ENCODE measurements at places on chromosomes 11 and 22. TPM values are rescaled to one million over a fixed set of nuclear protein-coding genes. Genes with fewer than 3 reads are reported as not detected.

DNA sequence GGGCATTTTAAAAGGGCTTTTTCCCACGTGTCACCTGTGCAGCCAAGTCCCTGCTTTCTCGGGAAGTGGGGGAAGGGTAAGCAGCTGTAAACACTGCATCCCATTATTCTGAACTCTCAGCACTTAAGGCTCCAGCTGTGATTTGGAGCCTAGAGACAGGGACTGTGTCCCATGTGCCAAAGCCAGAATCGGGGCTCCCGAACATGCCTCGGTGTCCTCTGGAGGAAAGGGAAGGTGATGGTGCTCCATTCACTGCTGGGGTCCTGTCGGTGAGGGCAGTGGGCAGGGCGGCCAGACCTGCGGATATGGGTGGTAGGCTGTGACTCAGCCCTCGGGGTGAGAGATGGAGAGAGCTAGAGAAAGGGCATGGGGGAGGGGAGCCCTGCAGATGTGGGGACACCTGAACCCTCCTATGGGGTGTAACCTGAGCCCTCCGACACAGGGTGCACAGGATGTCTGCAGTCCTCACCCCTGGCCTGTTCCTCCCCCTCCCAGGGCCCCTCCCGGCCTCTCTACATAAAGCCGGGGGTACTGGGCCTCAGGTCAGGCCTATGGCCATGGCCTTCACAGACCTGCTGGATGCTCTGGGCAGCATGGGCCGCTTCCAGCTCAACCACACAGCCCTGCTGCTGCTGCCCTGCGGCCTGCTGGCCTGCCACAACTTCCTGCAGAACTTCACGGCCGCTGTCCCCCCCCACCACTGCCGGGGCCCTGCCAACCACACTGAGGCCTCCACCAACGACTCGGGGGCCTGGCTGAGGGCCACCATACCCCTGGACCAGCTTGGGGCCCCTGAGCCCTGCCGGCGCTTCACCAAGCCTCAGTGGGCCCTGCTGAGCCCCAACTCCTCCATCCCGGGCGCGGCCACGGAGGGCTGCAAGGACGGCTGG, 31.8 kb downstream of the CAPN1 start:
- peaks cover 8% of the 10 kb centered on the region for H3K4me1 ChIP-seq
- H3K4me3 ChIP-seq, result peak overlapping the region; percentile 14
- no peaks in the 10 kb centered on the region for H3K27me3 ChIP-seq
- H3K36me3 ChIP-seq, result peaks cover 28% of the 10 kb centered on the region

- H3K27me3 ChIP-seq, result peaks cover 2% of the 10 kb centered on the region
- H3K36me3 ChIP-seq, result no peaks in the 10 kb centered on the region
- 0 out of 2 replicates have a peak, but pooled peaks cover 3% of the 10 kb centered on the region for H3K4me1 ChIP-seq
- H3K4me3 ChIP-seq, result no peak overlapping the region
- no peak for DNase-seq
- H3K27ac ChIP-seq, result no peak overlapping the region
Measured at GRCh38 chr11:62421996-62422395, 3.2 kb downstream of the SCGB1A1 start.

- H3K36me3 ChIP-seq, result no peaks in the 10 kb centered on the region
- no peaks in the 10 kb centered on the region for H3K27me3 ChIP-seq
- H3K27ac ChIP-seq, result no peak overlapping the region
Measured at GRCh38 chr11:103995896-103996295, 40.5 kb upstream of the DDI1 start.

LSP1 gene
- total RNA-seq, result not detected

DAGLA gene
- total RNA-seq, result 4.3 TPM

- no peak overlapping the region for H3K4me3 ChIP-seq
- H3K36me3 ChIP-seq, result 0 out of 2 replicates have a peak, but pooled peaks cover 2% of the 10 kb centered on the region
- H3K4me1 ChIP-seq, result 0 out of 2 replicates have a peak, but pooled peaks cover 2% of the 10 kb centered on the region
- H3K27ac ChIP-seq, result no peak overlapping the region
- DNase-seq, result no peak
- peaks cover 10% of the 10 kb centered on the region for H3K27me3 ChIP-seq
Measured at GRCh38 chr22:20434264-20434751, 3.3 kb downstream of the SCARF2 start.

- H3K27me3 ChIP-seq, result no peaks in the 10 kb centered on the region
- H3K27ac ChIP-seq, result no peak overlapping the region
- H3K4me1 ChIP-seq, result no peaks in the 10 kb centered on the region
Measured at GRCh38 chr22:49169074-49169744, 658.5 kb downstream of the BRD1 start.
